Left ventricle myocardium inferior (tissue), 1 donor: ENCODE measurements at places on chromosomes 5 and 9. TPM values are rescaled to one million over a fixed set of nuclear protein-coding genes. Genes with fewer than 3 reads are reported as not detected.

- no peak for DNase-seq
These were observed 33.1 kb downstream of the SVEP1 start for GRCh38 chr9:110546411-110546871.

- no peak for DNase-seq
These were observed 28.0 kb downstream of the GDNF start for GRCh38 chr5:37811866-37812265.

- no peak for DNase-seq
These were observed 199.4 kb upstream of the ST8SIA4 start for GRCh38 chr5:101102506-101102905.

GRCh38 chr5:84602371-84602771 lies 217.7 kb upstream of the EDIL3 start:
- no peak for DNase-seq

DNA sequence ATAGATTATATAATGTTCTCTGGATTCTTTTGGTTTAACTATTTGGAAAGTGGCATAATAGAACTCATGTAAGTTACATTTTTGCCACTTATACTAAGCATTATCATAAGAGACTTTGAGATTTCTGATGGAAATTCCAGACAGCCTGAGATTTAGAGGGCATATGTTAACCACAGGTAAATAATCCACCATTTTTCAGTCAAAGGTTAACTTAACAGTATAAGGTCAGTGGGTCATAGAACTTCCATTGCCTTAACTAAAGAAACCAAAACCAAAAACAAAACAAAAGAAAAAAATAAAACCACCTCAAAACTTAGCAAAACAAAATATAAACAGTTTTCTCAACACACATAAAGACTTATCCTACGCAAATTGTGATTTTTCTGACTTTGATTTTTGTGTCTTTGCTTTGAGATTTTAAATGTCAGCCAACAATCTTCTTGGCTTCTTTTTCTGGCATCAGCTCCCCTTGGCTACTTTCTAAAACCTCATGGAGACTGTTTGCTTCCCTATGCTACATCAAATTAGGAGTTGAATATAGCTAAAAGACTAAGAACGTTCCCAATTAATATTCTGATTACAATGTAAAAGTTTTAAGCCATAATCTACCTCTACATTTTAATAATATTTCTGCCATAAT lies 430.1 kb upstream of the DAB2 start:
- no peak for DNase-seq

GRCh38 chr9:73597771-73598170 lies 446.1 kb downstream of the ANXA1 start:
- DNase-seq, result no peak

DNA sequence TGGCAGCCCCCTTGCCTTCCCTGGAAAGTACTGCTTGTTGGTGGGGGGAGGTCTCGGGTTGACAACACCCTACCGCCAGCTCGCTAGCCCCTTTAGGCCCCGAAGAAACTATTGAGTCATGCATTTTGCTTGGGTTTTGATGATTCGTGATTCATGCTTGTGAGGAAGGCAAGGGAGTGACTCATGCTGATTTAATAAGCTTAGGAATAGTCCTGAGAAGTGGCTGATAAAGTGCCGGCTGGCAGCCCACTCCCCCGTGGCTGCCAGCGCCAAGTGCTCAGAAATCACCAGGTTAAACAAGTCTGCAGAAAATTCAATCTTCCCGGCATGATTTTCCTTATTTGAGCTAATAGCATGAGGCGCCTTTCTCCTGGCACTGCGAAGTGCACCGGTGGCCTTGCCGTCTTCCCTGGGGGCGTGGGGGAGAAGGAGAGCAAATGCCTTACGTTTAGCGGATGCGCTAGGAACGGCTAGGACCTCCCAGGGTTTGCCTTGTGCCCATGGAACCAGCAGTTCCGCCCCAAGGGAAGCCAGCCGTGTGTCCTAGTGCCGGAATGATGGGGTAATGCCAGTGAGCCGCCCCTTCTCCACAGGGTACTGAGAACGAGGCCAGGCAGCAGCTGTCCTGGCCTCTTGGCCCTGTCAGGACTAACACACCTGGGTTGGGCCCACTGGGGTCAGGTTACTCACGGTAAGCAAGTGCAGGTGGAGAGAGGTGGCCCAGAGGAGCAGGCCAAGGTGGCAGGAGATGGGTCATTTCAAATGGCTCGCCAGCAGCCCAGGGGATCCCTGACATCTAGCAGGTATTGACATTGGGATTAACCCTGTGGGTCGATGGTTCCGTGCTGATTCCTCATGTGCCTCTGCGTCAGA lies 151.9 kb downstream of the MACROH2A1 start:
- no peak for DNase-seq

- no peak for DNase-seq
These were observed 1.1 kb upstream of the CEP78 start for GRCh38 chr9:78234810-78235209.

- DNase-seq, result no peak
These were observed 61.4 kb downstream of the SERINC5 start for GRCh38 chr5:80194468-80194867.

- DNase-seq, result no peak
These were observed 469.9 kb upstream of the DAP start for GRCh38 chr5:11230890-11231289.

DNA sequence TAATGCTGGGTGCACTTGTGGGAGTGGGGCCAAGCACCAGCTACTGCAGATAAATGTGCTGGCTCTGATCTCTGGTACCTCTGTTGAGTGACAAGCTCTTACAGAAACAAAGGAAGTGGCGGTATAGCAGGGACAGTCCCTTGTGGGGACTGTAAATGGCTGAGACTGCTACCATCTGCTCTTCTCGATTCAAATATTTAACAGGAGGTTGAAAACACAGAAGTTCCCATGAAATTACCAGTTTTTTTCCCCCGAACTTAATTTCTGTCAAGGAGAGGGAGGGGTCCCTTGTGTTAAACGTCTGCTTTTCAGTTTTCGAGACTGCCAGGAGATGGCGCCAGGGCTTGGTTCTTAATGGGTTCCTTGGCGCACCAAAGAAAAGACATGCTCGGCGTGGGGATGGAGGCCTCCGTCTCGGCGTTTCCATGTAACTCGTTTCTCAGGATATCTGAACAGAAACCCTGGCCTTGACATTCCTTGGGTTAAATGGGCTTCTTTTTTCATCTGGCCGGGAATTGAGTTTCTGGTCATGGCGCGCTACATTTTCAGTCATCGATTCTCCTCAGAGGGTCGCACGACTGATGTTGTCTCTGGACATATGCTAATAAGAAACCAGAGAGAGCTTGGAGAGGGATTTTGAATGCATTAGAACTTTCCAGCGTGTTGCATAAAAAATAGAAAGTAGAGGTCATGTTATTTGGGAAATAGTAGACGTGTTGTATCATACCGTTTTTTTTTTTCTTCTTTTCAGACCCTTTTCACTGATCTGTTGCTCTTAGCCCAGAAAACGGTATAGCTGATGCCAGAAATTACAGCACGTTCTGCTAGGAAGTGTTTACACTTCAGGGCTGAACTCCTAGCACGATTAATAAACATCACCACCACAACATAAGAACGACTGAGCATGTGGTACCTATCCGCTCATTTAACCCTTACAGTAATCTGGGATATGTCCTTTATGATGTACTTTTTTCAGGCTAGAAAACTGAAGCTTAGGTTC lies 64.0 kb downstream of the CARTPT start:
- peak; percentile 80 for DNase-seq

DNA sequence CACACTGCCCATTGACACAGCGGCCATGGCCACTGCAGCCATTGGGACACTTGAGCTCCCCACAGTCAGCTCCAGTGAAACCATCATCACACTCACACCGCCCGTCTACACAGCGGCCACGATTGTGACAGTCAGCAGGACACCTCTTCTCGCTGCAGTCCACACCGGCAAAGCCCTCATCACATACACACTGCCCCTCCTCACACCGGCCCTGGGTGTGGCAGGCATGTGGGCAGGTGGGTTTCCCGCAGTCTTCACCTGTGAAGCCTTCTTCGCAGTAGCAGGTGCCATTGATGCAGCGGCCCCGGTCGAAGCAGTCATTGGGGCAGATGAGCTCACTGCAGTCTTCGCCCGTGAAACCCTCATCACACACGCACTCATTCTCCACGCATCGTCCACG lies 31.5 kb downstream of the TNC start:
- no peak for DNase-seq

GRCh38 chr5:62732677-62733121 lies 154.1 kb downstream of the LRRC70 start:
- DNase-seq, result no peak

GRCh38 chr9:96450613-96451528 lies 902 bp downstream of the HABP4 start:
- peak; percentile 22 for DNase-seq

DNA sequence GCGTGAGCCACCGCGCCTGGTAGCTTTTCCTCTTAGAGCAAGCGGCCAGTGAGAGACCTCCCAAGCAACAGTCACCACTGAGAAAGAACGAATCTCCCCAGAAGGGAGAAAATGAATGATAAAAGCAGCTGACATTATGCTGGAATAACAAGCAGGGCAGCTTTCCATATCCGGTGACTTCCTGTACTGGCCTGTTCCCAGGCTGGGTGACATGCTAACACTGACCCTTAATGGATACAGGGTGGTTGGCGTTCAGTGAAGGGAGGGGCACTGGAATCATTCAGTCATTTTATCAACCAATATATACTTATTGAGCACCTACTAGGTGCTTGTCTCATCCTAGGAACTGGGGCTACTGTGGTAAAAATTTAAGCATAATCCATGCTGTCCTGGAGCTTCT lies 357.3 kb upstream of the PANK3 start:
- no peak for DNase-seq

DNA sequence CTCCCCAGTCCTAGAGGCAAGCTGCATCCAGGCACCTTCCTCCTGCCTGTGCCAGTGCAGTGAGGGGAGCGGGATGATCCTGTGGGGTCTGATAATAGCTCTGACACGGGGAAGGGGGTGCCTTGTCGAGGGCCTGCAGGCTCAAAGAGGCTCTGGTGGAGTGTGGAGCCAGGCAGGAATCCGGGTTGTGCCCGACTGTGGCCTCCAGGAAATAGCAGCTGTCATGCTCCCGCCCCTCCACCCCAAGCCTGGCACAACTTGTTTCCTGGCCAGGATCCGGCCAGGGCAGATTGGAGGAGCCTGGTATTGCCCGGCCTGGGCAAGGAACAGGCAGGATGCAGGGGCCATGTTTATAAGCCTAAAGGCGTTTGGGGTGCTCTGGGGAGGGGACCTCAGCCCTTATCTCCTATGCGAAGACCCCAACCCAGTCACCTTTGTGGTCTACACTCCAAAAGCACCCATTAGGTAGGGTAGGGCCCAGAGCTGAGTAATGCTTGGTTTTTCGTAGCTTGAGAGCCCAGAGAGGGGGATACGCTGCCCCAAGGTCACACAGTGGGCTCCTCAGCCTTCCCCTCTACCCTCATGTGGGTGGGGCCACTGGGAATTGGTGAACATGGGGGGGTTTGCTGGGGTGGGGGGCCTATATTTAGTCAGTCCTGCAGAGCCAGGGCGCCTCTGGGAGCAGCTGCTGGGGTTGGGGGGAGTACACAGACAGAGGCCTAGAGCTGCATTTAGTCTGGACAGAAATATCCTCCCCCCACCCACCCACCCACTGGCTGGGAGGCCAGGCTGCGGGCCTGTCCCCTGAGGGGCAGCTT lies 12.2 kb downstream of the CXXC5 start:
- DNase-seq, result peak; percentile 84

DNA sequence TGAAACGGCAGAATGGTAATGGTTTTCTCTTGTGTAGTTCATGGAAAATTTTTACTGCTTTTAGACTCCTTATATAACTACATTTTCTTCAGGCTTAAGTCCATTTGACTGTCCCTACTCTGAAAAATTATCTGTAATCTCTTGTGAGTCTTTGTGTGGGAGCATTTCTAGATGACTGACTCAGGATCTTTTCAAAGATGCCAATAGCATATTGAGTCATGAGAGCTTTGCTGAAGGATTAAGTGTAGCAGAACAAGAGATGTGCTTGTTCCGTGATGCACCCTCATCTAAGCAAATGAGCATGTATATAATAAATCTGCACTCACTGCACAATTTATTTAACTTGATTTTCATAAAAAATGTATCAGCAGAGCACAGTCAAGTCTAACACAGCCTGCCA lies 298.7 kb upstream of the CDH6 start:
- DNase-seq, result no peak

DNA sequence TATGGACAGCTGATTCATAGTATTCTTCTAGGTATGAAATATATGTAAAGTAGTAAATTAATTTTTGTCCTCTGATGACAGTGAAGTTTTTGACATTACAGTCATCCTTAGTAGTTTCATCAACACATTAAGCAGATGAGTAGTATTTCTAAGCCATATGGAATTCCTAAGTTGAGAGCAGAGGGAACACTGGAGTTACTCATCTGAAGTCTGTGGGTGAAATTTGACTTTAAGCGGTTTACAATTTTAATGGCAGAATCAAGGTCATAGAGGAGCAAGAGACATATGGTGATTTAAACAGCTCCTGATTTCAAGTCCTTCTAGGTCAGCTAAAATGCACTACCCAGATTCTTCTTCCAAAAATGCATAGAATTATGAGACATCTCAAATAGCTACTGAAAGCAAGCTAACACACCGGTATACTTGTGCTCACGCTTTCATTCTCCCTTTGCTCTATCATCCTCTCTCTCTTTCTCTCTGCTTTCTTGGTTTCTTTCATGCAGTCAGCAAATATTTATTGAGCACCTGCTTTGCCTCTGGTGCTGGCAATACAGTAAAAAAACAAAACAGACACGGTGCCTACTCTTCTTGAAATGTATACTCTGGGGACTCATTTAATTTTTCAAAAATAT lies 235.9 kb downstream of the FER start:
- DNase-seq, result no peak

- no peak for DNase-seq
These were observed 89.9 kb downstream of the SH3TC2 start for GRCh38 chr5:148972974-148973374.

MYORG gene
- 6.3 TPM for total RNA-seq

SLIT3 gene
- total RNA-seq, result 22.7 TPM

GLRA1 gene
- total RNA-seq, result not detected

MEGF10 gene
- total RNA-seq, result 0.47 TPM

MBLAC2 gene
- 3.6 TPM for total RNA-seq

PCDHB13 gene
- 2.5 TPM for total RNA-seq

TAF11L10 gene
- not detected for total RNA-seq

PCDHA4 gene
- 0.11 TPM for total RNA-seq

SWI5 gene
- total RNA-seq, result 16.2 TPM

CA9 gene
- not detected for total RNA-seq

THBS4 gene
- 51.4 TPM for total RNA-seq

IGIP gene
- total RNA-seq, result 12.0 TPM
